ENCODE measurements at places on chromosomes 1 and 21. TPM values are rescaled to one million over a fixed set of nuclear protein-coding genes. Genes with fewer than 3 reads are reported as not detected.

SEMA6C gene
- total RNA-seq = 7.6 TPM

DNA sequence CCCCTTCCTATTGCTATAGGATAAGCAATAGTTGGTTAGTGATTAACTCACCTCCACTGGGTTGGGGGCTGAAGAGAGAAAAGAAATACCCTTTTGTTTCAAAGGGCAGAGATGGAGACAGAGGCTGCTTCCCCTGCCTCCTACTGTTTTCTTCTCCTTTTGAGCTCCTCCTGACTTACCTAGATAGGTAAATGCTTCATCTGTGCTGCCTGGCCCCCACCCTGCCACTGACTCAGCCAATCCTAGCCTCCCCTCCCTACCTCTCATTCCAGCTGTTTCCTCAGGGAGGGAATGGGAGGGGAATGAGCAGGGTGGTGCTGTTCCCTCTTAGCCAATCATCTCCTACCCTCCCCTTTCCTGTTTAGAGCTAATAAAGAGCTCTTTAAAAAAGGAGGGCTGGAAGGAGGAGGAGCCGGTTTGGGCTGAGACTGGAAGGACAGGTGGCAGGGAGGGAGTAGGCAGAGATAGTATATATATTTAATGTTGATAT is at the start of gene C1orf116:
Gene C1orf116, minus strand, starts transcription at position 229 of the 490 bp plus-strand sequence. CDS start 5,158 bp downstream, outside the sequence.
- peak; percentile 63 for DNase-seq

SPATA1 gene
- total RNA-seq = 2.5 TPM

RNF186 gene
- 2.7 TPM for total RNA-seq

DNA sequence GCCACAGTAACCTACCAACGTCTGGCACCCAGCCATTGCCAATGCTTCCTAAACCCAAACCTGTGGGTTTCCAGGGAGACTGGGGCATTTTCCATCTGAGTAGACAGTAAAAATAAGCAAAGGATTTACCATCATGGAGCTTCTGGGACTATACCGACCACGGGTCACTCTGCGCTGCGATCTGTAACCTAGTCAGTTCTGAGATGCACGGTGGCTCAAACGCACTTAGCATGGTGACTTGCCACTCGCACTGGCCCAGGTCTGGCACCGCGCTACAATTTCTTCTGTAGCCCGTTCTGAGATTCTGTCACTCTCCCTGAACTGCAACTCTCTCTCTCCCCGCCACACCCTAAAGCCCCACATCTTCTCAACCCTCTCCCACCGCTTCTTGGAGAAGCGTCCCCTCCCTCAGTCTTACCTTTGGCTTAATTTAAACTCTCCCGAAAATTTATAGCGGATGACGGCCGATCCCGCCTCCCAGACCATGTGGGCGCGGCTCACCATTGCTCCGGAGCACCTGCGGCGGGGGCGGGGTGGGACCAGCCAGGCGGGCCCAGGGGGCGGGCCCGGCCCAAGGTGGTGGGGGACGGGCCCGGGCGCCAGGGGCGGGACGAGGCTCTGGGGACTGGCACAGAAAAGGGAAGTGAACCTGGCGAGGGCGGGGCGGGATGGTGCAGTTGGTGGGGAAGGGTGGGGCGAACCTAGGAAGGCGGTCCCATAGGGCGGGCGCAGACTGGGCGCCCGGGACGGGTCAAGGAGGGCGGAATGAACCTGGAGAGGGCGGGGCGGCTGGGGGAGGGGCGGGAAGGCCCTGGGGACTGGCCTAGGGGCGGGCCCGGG is 493 bp upstream of the MAP3K21 start:
- DNase-seq = peak; percentile 98

GRCh38 chr1:166980383-166980782 is 5.0 kb upstream of the ILDR2 start:
- no peak for DNase-seq

EPHX1 gene
- 78.6 TPM for total RNA-seq

GRCh38 chr1:161727256-161727924 is 6.0 kb downstream of the FCRLB start:
- DNase-seq = no peak

DNA sequence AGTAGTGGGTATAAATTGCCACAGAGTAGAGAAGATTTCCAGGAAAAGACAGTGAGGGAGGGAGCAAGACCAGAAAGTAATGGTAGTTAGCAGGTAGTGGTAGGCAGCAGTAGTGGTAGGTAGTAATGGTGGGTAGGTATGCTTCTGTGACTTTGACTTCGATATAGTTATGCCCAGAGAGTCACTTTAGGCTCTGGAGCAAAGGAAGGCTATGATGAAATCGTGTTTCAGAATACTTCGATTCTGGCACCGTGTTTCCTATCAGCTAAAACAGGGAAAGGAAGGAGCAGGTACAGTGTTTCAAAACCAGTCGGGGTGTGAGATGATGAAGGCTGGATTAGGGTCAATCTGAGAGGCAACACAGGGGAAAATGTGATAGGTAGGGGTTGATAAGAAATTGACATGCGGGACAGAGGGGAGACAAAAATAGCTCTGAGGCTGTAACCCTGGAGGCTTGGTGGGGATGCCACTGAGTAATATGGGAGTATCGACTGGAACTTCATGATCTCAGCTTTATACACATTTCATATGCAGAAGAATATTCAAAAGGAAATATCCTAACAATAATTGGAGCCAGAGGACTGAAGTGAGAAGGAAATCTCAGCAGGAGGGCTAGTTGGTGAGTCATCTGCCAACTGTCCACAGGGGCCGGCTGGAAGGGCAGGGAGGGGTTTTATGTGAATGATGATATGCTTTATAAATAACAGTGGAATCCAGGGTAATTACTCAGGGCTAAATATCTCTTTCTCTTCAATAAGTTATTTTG is 25.2 kb upstream of the TRIM45 start:
- no peak for DNase-seq

PARP1 gene
- 71.1 TPM for total RNA-seq

- no peak for DNase-seq
Observed at GRCh38 chr1:93839753-93840152, 39.3 kb downstream of the DNTTIP2 start.

DNA sequence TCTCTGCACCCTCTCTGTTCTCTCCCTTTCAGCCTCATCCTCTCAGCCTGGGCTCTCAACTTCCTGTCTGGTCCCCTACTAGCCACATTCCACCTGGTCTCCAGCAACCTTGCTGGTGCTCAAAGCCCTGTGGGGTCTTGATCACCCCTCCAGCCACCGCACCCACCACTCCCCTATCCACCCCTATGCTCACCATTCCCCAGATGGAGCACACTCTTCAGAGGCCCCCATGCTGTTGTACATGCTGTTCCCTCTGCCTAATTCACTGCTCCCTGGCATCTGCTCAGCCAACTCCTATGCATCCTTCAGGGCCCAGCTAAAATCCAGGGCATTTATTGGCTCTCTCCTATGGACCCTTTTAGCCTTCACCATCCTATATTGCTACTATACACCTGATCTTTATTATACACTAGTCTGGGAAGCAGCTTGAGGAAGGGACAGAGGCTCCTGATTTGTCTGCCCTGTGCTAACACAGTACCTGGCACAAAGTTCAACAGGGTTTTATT is 81.0 kb downstream of the GLIS1 start:
- DNase-seq = no peak

- no peak for DNase-seq
Observed at GRCh38 chr1:210358626-210359025, 29.9 kb downstream of the HHAT start.

TMEM50B gene
- 87.6 TPM for total RNA-seq

GRCh38 chr1:19169642-19170041 is 40.4 kb downstream of the UBR4 start:
- no peak for DNase-seq

DNA sequence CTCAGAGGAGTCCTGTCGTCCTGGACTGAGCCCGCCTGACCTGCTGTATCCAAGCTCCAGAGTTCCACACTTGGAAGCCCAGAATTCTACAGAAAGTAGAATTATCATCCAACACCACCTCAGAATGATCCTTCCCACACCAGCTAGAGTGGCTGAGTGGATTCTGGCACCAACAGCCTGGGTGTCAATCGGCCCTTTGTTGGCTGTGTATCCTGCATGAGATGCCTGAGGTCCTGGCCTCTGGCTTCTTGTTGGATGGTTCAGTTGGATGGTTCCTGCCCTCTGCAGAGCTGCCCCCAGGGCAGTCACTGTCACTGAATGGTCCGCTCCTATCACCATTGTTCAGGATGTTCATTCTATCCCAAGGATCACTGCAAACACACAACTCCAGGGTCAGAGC is 49.8 kb downstream of the PGBD5 start:
- DNase-seq = no peak

DNA sequence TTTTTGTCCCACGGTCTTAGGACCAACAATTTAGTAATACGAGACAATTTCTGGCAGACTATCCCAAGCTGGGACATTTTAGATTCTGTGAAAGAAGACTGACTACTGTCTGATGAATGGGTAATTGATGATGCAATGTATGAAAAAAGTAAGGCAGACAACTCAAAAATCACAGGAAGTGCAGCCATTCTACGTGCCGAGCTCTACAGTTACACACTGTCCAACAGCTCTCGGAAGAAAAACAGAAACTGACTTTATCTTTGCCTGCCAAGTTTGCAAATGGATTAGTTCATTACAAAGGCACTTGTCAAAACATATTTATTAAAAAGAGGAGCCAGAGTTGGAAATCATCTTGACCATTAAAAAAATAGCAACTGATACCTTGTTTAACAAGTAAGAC is 31.3 kb downstream of the ZBTB8B start:
- peak; percentile 15 for DNase-seq

DNA sequence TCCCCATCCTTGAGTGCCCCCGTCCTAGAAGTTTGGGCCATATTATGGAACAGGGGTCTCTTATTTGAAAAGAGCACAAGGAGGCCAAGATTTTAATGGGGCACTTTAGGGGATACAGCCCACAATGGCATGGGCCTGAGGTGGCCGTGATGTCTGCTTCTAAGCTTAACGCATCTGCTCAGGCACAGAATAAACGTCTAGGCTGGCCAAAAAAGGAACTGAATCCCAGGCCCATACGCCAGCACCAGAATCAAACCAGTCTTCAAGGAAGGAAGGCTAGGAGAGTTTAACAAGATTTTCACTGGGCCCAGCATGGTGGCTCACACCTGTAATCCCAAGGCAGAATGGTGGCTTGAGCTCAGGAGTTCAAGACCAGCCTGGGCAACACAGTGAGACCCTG is 9.2 kb upstream of the SARS1 start:
- no peak for DNase-seq

FALEC gene
- not detected for total RNA-seq

- no peak for DNase-seq
Observed at GRCh38 chr1:52640697-52641096, 7.7 kb downstream of the SHISAL2A start.

DNA sequence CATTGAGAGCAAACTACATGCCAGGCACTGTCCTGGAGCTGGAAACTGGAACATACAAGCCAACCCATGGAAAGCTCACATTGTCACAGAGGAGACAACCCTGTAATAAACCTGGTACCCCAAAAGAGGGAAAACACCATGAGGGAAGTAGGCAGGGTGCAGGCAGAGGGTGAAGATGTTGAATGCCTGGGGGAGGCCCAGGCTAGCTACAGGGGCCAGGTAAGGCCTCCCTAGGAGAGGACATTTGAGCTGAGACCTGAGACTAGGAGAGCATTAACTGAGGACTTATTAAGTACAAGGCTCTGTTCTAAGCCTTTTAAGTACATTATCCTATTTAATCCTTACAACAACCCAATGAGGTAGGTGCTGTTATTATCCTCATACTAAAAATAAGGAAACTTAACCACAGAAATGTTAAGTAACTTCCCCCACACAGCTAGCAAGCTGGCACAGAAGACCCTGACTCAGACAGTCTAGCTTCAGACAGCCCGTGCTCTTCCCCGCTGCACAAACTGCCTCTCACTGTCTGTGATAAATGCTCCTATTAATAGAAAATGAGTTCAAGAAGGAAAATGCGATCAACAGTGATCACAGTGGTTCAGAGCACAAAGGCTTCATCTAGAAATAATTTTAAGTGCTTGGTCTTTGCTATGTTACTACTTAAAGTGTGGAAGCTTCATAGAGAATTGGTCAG is 41.8 kb downstream of the ZNF281 start:
- no peak for DNase-seq

CYP4A22 gene
- total RNA-seq = 4.1 TPM

DNA sequence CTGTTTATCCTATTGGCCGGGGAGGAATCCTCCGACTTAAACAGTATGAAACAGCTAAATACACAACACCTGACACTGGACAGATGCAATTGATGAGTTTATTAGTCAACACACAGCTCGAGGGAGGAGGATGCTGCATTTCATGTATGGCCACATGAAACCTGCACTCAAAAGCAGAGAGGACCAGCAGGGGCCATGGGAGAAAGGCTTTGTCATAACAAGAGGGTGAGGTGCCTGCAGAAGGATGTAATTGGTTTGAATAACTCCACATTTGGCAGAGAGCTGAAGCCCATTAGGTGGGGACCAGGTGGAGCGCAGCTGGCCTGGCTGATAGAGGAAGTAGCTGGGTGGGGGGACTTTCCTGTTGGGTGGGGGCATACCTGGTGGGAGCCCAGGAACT is 599.1 kb downstream of the PTPRU start:
- no peak for DNase-seq

- DNase-seq = no peak
Observed at GRCh38 chr1:151988405-151988923, 5.2 kb downstream of the S100A10 start.

- DNase-seq = no peak
Observed at GRCh38 chr1:109719337-109719837, 7.3 kb downstream of the GSTM5 start.

DNA sequence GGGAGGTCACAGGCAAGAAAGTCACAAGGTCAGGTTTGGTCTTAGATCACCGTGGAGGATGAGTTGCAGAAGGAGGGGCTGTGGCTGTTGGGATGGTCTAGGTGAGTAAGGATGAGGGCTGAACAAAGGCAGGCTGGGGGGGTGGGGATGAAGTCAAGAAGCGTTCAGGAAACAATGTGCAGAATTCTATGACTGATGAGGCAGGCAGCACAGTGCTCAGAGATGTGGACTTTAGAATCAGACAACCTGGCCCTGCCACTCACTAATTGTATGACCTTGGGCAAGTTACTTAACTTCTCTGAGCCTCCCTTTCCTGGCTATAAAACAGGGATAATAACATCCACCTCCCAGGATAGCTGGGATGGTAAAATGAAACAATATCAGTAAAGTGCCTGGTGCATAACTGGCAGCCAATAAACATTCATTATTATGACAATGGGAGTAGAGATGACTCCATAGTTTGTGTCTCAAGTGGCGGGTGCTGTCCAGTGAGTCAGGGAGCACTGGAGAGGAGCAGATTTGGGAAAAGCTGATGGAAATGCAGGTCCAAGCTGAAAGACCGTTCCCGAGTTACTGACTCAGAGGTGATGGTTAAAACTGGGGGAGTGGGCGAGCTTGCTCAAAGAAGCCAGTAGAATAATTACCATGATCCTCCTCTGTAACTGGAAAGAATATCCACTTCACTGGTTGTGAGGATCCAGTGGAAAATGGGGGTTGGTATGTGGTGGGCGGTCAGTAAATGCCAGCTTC is 2.1 kb downstream of the TIE1 start:
- peak; percentile 34 for DNase-seq

- DNase-seq = no peak
Observed at GRCh38 chr1:64875606-64876005, 90.7 kb downstream of the JAK1 start.
